ENCODE measurements at places on chromosomes 5 and 9.
A peak's percentile ranks its signal among the peaks of the same experiment; 100 is the strongest.

DNA sequence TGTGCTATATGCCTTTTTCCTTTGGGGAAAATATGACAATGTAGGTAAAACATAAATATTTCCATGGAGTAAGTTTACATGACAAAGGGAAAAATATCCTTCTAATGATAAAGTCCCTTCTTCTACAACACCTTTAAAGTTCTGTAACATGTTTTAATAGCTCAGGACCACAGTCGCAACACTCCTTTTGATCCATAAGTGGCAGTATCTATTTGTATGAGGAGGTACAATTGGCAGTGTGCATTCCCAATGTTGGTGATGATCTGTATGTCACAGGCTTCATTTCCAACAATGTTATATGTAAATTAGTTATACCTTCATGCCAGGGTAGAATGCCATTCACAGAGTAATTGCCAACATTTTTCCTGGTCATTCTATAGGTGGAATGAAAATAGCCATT is 127.1 kb upstream of the CCNH start:
- no peak for DNase-seq

DNA sequence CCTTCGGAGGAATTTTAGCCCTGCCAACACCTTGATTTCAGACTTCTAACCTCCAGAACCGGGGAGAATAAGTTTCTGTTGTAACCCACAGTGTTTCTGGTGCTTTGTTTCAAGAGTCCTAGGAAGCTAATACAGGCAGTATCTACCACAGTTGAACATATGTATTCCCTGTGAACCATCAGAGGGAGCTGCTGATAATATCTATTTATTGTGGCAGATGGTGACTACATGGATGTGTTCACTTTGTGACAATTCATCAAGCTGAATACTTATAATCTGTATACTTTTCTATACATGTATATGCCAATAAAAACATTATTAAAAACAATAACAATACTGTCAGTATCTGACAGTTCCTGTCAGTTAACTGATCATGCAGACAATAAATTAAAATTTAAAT is 137.2 kb upstream of the GNA14 start:
- no peak for DNase-seq

DNA sequence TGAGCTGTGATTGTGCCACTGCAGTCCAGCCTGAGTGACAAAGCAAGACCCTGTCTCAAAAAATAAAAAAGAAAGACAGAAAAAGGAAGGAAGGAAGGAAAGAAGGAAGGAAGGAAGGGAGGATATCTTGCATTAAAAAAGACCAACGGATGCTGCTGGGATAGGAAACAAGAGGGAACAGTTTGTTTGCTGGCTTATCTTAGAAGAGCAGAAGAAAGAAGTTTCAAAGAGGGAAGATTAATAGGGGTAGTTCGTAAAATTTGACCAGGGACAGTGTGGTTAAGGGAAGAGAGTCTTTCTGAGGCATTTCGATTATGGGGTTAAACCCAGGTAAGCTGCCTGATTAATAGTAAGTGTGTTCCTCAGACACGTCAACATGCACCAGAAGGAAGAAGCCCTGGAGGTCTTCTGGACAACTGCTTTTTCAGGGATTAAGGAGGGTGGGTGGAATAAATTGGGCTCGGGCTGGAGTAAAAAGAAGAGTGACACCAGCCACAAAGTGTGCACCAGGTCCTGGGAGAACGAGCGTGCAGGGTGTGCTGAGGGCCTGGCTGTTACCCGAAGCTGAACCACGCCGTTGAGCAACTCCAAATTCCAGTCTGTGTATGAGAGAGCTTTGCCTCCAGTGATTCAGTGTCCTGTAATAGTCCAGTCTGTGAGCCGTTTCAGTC is 24.8 kb downstream of the FYB1 start:
- peak; percentile 79 for DNase-seq

DNA sequence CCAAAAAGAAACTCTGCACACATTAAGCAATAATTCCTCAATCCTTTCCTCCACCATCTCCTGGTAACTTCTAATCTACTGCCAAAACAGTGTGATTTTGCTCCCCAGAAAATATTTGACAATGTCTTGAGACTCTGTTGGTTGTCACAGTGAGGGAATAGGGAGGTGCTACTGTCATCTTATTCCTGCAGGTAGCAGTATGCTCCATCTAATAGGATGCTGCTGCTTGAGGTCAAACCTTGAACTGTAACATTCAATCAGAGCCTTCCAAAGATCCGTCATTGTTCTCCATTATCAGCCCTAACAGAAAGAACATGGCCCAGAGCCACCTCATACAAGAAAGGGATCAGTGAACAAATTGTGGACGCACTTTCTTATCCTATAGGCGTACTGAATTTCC is 514.7 kb upstream of the GRIN3A start:
- no peak for DNase-seq

- DNase-seq, result no peak
Measured at GRCh38 chr5:77629509-77630113, 8.9 kb downstream of the OTP start.

DNA sequence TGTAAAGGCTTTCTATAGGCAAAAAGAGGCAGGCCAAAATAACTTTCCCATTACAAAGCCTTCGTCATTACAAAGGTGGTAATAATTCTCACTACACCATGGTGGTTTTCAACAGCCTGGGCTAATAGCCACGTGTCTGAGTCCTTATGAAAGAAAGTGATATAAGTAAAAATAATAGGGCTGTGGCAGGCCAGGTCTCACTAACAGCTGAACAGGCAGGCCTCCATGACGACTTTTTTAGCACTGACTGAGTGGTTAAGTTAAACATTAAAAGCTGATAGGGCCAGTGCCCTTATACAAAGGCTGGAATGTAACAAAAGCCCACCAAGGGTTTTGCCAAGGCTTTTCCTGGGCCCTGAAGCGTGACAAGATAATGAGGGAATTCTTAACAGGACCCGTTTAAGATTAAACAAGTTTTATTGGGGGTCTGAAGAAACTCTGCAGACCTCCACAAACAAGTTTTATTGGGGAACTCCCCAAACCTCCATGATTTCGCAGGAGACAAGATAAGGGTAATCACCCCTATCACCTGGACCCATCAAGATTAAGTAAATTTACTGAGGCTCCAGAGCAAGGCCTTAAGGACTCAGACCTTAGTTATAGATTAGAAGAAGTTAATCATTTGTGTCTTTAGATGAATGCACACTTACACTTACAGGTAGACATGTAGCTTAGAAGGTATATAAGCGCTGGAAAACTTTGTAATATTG is 412.9 kb downstream of the CHSY3 start:
- no peak for DNase-seq

DNA sequence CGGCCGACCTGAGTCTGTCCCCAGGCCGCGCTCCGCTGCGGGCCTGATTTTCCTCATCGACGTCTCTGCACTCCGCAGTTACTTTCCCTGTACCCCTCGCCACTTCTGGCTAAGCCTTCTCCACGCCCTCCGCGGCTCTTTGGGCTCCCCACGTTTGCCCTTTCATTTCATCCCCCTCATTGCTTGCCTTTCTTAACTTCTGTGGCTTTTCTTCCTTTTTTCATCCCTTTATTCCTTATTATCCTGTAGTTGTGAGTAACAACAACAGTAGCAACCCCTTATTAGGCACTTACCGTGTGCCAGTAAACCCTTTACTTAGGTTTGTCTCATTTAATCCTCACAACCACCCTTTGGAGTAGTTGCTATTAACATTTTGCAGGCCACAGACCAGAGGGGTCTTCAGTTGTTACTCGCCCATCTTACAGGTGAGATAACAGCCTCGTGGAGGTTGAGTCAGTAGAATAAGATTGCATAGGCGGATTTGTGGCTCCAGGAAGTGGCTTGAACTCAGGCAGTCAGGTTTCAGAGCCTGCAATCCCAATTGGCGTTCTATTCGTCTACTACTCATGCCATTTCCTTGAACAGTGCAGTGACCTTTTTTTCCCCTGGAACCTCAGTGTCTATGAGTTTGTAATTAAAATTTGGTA is 724 bp downstream of the TCERG1 start:
- DNase-seq, result peak; percentile 60

GRCh38 chr5:66966439-66966838 is 230.2 kb downstream of the CD180 start:
- no peak for DNase-seq

DNA sequence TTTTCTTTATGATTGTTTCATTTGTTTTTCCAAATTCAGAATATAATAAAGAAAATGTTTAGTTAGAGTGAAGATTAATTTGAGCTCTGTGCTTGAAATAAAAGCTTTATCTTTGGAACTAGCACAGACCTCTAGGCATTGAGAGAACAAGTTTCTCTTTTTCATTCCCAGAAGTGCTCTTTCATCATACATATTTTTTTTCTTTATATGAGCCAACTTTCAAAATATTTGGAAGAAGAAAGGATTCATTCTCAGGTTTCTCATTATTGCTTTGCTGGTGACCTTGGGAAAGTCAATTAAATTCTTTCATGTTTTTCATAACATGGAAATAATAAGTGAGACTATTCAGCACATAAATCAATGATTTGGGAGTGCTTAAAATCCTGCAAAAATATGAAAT is 16.8 kb downstream of the CTXN3 start:
- no peak for DNase-seq

- no peak for DNase-seq
Measured at GRCh38 chr9:127662617-127663016, 44.2 kb upstream of the CFAP157 start.

GRCh38 chr5:149675610-149676201 is 54.4 kb upstream of the PPARGC1B start:
- no peak for DNase-seq

- peak; percentile 31 for DNase-seq
Measured at GRCh38 chr9:137423514-137424291, 510 bp downstream of the NOXA1 start.

DNA sequence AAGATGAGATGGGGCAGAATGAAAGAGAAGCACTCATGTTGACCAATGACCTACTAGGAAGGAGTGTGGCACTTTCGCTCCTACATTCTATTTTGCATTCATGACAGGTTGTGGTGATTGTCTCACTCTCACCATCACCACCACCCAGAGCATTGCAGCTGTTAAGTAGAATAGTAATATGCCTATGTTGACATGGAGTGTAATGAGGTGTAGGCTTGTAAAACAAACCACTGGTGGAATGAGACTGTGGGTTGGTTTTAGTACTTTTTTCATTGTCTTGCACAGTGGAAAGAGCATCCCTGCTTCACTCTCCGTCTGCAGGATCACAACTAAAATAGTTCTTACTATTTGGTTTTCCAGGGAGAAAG is 516.7 kb downstream of the NTRK2 start:
- peak; percentile 69 for DNase-seq

DNA sequence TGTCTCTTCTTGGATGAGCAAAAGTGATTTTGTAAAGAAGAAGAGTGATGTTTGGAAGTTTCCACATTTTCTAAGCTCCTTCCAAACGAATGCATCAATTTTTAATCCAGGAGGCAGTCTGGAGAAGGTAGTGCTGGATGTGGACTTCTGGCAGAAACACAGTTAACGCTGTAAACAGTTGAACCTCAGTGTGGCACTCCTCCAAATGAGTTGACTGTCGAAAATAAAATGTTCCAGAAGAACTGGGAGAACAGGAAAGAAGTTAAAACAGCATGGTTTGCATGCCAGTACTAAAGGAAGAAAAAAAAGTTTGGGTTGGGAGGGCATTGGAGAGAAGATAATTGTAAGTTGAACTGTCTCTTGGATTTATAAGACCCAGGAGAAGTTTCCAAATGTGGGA is 6.5 kb downstream of the ZNF462 start:
- peak; percentile 57 for DNase-seq

DNA sequence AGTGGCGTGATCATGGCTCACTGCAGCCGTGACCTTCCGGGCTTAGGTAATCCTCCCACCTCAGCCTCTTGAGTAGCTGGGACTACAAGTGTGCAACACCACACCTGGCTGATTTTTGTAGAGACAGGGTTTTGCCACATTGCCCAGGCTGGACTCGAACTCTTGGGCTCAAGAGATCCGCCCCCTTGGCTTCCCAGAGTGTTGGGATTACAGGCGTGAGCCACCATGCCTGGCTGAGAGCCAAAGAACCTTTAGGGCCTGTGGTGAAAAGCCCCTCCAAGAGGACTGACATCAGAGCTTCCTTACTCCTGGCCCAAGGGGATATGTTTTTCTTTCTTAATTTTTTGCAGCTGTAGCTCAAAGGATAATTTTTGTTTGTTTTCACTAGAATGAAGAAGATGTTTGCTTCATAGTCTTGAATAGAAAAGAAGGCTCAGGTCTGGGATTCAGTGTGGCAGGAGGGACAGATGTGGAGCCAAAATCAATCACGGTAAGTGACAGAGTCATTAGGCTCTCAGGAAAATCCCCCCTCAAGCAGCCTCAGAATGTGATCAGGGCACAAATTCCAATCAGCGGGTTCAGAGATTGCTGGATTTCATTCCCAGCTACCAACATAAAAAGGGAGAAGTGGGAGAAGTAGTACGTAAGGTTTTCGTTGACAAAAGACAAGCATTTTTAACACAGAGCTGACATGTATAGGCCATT is 77.1 kb downstream of the GOLPH3 start:
- DNase-seq, result no peak

- DNase-seq, result no peak
Measured at GRCh38 chr5:34691326-34691725, 35.2 kb downstream of the RAI14 start.

DNA sequence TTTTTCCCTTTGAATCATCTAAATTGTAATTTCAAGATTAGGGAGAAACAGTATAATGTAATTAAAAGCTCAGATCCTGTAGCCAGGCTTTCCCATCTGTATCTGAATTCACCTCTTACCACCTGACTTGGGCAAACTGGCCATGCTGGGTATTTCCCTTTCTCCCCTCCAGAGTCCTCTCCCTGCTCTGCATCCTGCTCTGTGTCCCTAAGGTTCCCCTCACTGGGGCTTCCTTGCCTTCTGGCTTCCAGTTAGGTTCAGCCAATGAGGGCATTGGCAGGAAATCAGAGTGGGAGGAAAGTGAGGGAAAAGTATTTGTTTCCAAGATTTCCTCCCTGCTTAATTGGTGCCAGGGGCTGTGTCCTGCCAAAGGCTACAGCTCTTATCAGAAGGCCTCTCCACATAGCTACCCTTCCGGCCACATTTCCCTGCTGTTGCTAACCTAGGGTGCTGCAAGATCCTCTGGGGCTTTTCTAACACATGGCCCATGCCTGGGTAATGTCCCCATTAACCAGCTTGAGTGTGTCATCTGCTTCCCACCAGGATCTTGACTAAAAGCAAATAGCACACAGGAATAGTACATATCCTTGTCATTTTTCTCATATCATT is 51.0 kb upstream of the MPDZ start:
- no peak for DNase-seq

DNA sequence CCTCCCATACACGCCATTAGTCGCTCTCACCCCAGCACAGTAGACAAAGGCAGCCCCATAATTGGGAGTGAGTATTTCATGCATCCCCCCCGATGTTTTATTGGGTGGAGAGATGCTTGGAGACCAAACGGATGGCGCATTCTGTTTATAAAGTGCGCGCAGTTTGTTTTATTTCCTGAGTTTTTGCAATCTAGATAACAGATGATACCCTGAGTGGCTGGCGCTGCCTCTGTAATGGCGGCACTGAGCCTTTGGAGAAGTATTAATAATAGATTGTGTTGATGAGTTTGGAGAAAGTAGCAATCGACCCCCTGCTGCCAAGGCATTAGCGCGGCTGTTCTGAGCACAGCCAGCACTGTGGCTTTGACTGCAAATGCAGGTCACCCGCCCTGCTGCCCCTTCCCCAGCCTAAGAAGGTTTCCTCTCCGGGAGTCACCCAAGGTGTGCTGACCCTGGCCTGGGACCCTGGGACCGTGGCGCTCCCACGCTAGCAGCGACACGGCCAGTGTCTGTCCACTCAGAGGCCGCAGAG is 74.3 kb downstream of the LMX1B start:
- no peak for DNase-seq

Data from M059J (cell line).